Prostate gland (tissue), 2 donors: ENCODE measurements at places on chromosomes 1 and 21.

DNA sequence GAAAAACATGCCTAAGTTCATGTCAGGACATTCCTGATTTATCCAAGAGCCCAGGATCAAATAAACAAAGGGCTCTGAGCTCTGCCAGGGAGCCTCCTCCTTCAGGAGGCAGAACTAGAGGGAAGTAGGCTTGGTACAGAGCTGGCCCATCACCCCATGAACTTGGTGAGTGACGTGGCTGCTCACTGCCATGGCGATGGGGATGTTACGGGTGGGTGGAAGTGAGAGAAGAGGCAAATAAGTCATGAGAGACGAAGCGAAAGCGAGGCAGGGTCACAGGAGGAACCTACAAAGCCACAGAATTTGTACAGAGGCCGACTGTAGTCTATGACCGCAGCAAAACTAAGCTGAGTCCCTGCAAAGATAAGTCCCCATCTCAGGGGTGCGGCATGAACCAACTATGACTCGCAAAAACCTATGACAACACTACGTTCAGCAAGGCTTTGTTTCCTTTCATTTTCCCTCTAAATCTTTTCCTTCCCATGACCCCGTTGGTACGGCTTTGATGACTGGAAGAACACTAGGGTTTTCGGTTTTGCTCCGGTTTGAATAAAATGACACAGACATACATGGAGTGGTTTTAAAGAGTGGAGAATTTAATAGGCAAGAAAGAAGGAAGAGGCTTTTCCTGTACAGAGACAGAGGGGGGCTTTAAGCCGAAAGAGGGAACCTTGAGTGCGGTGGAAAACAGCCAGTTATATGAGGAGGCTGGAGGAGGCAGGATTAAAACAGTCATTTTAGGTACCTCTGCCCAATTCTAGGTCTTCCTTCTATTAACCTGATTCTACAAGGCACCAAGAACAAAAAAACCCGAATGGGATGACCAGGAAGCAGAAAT, 74.1 kb downstream of the CD46 start:
- no peak overlapping the region for H3K4me3 ChIP-seq
- H3K36me3 ChIP-seq: no peaks in the 10 kb centered on the region
- no peaks in the 10 kb centered on the region for H3K27me3 ChIP-seq
- no peak for DNase-seq
- H3K4me1 ChIP-seq: peaks cover 41% of the 10 kb centered on the region

DNA sequence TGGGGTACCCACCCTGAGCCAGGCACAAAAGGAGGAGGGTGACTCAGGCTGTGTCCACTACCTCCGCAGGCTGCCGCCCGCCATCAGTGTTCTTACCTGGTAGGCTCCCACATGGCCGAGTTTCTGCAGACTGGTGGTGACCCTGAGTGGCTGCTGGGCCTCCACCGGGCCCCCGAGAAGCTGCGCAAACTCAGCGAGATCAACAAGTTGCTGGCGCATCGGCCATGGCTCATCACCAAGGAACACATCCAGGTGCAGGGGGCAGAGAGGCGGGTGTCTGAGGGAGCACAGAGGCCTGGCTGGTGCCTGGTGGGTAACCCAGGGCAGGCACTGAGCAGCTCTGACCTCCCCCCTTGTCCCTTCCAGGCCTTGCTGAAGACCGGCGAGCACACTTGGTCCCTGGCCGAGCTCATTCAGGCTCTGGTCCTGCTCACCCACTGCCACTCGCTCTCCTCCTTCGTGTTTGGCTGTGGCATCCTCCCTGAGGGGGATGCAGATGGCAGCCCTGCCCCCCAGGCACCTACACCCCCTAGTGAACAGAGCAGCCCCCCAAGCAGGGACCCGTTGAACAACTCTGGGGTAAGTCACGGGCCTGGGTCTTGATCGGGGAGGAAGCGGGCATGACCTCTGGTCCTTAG, 13.0 kb downstream of the SESN2 start:
- peaks cover 4% of the 10 kb centered on the region for H3K36me3 ChIP-seq
- no peaks in the 10 kb centered on the region for H3K27me3 ChIP-seq
- H3K4me1 ChIP-seq: no peaks in the 10 kb centered on the region
- no peak overlapping the region for H3K27ac ChIP-seq
- H3K4me3 ChIP-seq: no peak overlapping the region

- no peaks in the 10 kb centered on the region for H3K36me3 ChIP-seq
- H3K27ac ChIP-seq: no peak overlapping the region
- H3K4me3 ChIP-seq: no peak overlapping the region
- peaks cover 3% of the 10 kb centered on the region for H3K4me1 ChIP-seq
Measured at GRCh38 chr1:151193856-151194255, 3.9 kb upstream of the VPS72 start.

GRCh38 chr1:241413974-241414373, 57.0 kb upstream of the RGS7 start:
- no peak overlapping the region for H3K4me3 ChIP-seq
- H3K4me1 ChIP-seq: no peaks in the 10 kb centered on the region
- no peaks in the 10 kb centered on the region for H3K27me3 ChIP-seq
